Hematopoietic multipotent progenitor cell treated with erythropoietin and hydrocortisone succinate and interleukin-3 and kit ligand, for 8 days (in vitro differentiated cells): ENCODE measurements at places on chromosomes 5 and 9.

DNA sequence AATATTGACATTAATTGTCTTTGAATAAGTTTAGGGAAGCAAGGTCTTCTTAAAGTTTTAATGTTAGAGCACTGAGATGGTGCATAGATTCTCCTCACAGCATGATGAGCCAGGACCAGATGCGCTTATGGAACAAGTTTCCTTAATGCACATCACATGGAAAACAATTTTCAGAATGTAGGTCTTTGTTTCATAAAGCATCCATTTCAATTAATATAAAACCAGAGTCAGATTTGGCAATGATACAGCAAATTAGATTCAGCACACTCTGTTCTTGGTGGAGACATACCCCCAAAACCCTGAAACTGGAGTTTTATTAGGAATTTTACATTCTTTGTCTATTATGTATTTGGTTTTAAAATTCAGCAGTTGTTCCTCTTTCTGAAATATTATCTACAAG, 402.1 kb upstream of the SEMA6A start:
- DNase-seq, result no peak

DNA sequence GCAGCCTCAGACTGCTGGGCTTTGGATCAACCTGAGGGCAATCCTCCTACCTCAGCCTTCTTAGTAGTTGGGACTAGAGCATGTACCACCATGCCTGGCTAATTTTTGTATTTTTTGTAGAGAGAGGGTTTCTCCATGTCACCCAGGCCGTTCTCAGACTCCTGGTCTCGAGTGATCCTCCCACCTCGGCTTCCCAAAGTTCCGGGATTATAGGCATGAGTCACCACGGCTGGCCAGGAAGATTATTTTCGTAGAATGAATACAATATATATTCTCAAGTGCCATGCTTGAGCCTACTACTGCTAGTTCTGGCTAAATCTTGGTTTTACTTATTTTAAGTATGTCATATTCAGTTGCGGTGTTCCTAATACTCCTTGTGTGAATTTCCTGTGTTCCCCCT, 88.2 kb upstream of the CLINT1 start:
- DNase-seq, result no peak

GRCh38 chr5:59140133-59140532, 557.3 kb downstream of the RAB3C start:
- no peak for DNase-seq

- no peak for DNase-seq
Observed at GRCh38 chr5:176389135-176390123, 878 bp downstream of the HIGD2A start.

DNA sequence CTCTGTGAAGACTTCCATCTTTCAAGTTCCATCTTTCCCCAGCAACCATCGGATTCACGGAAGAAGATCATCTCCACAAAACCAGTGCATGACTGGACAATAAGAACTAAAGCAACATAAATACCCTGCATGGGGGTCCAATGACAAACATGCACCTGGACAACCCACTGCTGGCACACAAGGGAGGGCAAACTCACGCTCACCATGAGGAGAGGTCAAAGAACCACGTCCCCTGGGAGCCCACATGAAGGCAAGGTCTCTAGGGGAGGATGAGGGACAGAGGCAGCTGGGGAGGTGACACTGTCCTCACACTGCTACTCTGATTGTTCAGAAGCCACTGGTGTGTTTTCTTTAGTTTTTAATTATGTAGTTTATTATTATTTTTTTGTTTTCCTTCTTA, 190.8 kb downstream of the MED10 start:
- no peak for DNase-seq

GRCh38 chr9:104068546-104068945, 25.6 kb upstream of the SMC2 start:
- DNase-seq, result no peak

- no peak for DNase-seq
Observed at GRCh38 chr9:98795970-98796363, 388 bp downstream of the ANKS6 start.

DNA sequence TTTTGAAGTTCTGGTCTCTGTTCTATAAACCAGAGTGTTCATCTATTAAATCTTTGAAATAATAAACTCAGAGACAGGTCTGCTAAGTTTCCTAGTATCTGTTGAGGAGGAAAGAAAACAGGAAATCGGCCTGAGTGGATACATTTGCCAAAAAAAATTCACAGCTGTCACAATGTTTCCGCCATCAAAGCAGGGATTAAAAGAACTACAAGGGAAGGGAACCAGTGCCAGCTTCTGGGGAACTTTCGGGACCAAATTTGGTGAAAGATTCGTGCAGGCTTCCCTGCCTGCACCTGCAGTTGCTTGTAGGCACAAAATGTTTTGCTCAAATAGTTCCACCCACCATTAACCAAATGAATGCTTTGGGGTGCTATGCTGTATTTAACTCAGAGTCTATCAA, 267.5 kb downstream of the MSX2 start:
- DNase-seq, result no peak

- no peak for DNase-seq
Observed at GRCh38 chr5:17172791-17173190, 44.6 kb upstream of the BASP1 start.

- no peak for DNase-seq
Observed at GRCh38 chr5:163478126-163478981, 17.9 kb downstream of the HMMR start.

- no peak for DNase-seq
Observed at GRCh38 chr5:123294544-123294943, 128.7 kb downstream of the CEP120 start.

DNA sequence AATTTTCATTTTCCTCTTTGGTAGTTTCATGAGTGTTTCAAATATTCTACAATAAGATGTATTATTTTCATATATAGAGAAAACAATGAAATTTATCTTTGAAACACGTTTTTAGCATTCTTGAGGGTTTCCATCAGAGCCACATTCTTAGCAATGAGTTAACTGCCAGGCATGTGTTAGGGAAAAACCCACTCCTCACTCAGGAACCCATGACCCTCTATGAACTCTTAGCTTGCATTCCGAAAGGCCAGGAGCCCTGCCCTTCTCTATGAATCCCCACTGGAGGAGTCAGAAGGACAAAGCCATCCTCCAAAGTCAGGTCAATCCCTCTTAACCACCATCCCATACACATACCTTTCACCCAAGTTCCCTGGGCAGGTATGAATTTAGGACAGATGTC, 57.5 kb downstream of the ADAMTS12 start:
- no peak for DNase-seq

- DNase-seq, result no peak
Observed at GRCh38 chr5:77649776-77650175, 11.3 kb upstream of the OTP start.

DNA sequence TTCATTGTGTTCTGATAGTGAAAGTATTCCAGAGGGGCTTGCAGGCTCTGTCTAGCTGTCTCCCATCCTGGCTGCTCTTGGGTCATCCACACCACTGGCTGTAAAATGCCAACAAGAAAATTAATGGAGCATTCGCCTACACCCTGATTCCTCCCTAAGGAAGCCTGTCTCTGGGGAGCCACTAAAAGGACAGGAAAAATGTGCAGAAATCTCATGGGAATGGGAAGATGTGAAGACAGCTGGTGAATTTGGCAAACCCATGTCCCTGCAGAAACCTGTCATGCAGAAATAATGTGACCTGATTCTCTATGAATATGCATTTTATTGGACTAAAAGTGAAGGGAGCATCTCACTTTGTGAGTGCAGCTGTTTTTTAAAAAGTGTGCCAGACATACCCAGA, 265.6 kb downstream of the TUSC1 start:
- DNase-seq, result no peak

- DNase-seq, result no peak
Observed at GRCh38 chr9:125227761-125228160, 13.4 kb downstream of the HSPA5 start.

- DNase-seq, result no peak
Observed at GRCh38 chr9:93693129-93693528, 116.7 kb downstream of the PHF2 start.

- no peak for DNase-seq
Observed at GRCh38 chr5:32462618-32463017, 18.1 kb upstream of the ZFR start.

DNA sequence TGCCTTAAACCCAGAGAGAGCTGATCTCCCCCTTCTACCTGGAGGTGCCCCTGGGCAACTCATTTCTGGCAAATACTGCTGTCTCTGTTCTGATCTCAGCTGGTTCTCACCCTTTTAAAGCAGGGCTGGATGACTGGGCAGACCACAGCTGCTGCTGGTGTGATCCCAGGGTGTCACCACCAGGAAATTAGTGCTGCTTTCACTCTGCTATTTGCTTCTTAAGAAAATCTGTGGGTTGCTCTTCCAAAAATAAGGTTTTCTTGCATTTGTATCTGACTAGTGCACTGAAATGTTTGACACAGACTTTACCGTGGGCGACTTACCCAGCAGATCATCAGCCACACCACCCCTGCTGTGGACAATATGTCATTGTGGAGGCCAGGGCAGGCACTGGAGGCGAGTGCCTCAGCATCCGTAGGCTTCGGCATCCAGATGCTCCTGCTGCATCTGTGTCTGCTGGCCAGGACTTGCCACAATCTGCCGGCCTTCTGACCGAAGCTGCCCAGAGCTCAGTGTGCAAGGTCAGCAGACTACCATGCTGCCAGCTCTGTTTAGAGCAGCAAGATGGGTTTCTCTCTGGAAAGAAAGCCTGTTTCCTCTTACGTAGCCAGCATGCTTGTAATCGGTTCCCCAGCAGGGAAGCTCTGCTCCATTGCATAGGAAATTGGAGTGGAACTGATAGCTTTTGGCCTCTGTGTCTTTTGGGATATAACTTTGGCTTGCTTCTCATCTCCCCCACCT, 13.6 kb downstream of the ARHGAP26 start:
- no peak for DNase-seq

- DNase-seq, result peak; percentile 71
Observed at GRCh38 chr9:78004478-78005229, 27.0 kb downstream of the GNAQ start.

- no peak for DNase-seq
Observed at GRCh38 chr5:122202952-122203351, 73.6 kb downstream of the ZNF474 start.
